ENCODE measurements at places on chromosomes 6 and 20.

DNA sequence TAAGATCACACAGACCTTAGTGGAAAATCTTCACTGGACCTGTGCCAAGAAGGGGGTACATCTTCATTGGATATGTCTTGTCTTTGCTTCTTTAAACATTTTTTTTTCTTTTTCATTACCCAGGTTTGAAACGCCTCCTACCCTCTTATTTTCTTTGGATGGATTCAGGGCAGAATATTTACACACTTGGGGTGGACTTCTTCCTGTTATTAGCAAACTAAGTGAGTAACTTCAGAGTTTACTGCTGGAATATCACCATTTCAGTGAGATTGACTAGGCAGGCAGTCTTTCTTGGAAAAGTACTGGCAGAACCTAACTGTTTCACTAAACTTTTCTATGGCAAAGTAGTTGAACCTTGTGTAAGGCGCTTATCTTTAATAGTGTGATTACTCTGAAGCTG is 47.0 kb downstream of the ENPP1 start:
- DNase-seq: no peak

DNA sequence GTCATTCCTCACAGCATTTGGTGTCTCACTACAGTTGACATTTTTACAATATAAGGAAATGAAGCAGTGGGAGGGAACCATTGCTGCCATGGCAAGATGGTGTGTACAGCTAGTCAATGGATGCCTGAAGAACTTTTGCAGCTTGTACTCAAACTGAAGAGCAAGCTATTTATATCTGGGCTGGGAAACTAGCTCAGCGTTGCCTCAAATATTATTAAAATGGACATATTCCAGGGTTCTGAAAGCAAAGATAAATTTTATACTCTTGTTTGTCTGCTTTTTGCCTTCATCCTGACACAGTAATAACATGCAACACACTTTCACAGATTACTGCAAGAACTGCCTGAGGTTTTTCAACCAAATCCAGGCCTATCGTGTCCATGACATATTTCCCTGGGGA is 156.4 kb upstream of the COL21A1 start:
- DNase-seq: no peak

GRCh38 chr6:14095437-14095836 is 22.1 kb upstream of the CD83 start:
- DNase-seq: no peak

DNA sequence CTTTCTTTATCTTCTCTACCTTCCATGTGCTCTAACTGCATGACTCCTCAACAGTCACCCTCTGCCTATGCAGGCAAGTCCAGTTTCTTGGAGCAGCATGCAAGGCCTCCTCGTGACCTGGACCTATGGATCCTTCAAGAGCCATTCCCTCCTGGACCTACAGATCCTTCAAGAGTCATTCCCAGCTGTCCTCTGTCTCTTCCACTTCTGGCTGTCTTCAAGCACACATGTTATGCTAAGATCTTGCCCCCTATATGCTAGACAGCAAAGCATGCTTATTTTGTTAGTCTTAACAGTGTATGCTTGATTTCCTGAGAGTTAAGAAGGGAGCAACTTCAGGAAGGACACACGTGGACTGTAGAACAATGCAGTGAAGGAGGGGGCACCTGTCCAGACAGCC is 7.5 kb downstream of the ID4 start:
- no peak for DNase-seq

DNA sequence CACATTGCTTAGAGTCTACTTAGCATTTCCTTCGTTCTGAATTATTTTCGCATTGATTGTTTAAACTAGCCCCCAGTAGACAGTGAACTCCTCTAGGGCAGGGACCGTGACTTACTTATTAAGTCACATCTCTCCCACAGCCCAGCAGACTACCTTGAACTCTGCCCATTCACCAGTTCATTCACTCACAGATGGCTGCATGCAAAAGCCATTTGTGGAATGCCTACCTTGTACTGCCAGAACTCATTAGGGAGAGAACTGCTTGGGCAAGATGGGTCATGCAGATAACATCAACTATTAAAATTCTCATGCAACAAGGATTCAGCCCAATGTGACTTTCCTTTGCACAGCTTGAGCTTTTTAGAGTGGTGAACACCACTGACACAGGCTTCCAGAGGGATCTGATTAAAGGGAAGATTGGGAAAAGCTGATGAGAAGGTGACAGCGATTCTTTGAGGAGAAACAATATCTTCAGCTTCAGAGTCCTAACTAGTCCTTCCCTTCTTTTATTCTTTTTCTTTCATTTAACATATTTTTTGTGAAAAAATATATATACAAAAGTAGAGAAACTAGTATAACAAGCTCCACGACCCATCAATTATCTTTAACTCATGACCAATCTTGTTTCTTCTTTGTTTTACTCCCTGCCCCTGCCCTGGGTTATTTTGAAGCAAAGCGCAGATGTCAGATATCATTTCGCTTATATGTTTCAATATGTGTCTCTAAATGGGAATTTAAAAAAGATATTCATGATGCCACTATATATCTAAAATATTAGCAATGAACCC is 273.9 kb downstream of the CDC5L start:
- no peak for DNase-seq

- DNase-seq: no peak
Observed at GRCh38 chr6:160742090-160742489, 40.0 kb downstream of the PLG start.

DNA sequence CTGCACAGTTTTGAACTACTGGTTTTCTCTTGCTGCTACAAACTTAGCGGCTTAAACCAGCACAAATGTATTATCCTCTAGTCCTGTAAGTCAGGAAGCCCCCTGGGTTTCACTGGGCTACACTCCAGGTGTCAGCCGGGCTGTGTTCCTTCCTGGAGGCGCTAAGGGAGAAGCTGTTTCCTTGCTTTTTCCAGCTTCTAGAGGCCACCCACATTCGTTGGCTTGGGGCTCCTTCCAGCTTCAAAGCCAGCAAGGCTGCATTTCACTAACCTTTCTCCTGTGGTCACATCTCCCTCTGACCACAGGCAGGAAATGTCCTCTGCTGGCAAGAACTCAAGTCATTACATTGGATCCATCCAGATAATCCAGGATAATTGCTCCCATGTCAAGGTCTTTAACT is 350.6 kb upstream of the PLCB4 start:
- DNase-seq: no peak

DNA sequence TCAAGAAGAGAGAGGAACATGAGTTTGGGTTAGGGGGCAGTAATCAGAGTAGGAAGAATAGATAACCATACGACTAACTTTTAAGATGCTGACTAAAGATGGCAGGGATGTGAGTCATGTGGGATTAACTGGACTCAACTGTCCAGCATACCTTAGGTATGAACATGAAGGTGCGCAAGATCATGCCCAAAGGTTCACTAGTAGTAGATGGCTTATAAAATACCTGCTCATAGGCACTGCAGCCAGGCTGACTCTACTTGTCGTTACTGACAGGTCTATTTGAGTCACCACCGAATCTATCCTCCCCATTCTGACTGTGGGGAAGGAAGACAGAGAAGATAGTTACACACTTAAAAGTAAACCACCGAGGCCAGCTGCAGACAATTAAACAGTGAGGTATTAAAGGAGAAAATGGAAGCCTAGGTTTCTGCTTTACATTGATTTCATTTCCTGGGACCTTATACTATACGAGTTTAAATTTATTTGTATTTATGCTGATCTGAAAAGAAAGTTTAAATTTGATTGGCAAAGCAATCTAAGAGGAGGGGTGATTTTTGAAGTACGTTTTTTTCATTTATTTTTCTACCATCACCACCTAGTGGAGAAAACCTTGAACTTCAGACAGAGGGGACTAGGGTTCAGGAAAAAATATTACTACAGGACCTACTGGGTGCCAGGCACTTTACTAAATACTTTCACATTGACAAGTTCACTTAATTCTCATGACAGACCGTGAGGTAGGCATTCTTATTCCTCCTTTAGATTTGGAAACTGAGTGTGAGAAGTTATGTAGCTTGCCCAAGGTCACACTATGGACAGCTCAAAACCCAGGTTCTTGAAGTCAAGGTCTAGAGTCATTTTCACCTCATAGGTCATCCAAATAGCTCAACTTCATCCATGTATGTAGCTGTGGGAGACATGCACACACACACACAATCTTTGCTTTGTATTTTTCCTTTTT is 4.0 kb upstream of the WRNIP1 start:
- DNase-seq: peak; percentile 79

DNA sequence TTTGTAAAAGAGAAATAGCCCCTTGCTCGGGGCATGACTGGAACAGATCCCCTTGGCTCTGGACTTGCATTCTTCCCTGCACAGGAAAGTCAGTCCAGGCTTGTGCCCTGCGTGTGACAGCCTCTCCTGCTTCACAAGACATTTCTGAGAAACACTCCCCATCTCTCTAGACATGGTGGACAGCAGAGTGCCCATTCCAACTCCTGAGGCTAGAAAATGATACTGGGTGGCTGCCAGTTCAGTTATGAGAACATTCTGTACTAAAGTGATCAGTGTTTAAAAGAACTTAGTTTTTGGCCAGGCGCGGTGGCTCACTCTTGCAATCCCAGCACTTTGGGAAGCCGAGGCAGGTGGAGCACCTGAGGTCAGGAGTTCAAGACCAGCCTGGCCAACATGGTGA is 41.3 kb downstream of the TGM3 start:
- no peak for DNase-seq

- no peak for DNase-seq
Observed at GRCh38 chr20:1831606-1832005, 63.6 kb upstream of the SIRPA start.

DNA sequence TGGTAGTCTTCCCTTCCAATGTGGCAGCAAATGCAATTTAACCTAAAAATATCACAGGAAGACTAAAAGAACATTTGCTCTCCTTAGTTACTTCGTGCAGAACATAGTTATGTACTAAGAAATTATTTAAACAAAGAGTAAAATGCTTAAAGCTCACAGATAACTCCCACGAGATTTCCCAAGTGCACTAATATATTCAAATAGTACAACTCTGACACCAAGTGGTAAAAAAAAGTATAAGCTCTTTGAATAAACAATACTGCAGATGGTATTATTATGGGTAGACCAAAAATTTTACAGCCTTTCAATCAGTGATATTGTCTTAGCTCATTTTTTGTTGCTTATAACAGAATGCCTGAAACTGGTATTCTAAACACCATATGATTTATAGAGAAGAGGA is 52.8 kb upstream of the FILIP1 start:
- peak; percentile 48 for DNase-seq

- DNase-seq: no peak
Observed at GRCh38 chr20:45191926-45192325, 14.9 kb upstream of the SEMG1 start.

DNA sequence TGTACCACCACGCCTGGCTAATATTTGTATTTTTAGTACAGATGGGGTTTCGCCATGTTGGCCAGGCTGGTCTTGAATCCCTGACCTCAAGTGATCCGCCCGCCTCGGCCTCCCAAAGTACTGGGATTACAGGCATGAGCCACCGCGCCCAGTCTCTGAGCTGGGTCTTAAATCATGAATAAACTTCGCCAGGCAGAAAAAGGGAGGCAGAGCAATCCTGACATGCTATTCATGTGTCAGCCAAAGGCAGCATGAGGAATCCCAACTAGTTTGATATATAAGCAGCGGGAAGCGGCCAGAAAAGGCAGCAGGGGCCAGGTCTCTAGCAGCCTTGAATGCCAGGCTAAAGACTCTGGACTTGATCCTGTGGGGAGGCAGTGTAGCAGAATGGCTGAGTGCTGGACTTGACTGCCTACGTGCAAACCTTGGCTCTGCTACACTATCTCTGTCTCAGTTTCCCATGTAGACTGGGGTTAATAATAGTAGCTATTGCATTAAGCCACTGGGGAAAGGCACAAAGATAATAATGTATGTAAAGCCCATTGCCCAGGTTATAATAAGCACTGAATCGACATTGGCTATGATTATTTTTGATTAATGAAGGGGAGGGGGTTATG is 1.8 kb downstream of the PROCR start:
- no peak for DNase-seq

GRCh38 chr6:27747637-27748036 is 164.6 kb downstream of the OR2B2 start:
- DNase-seq: no peak

- no peak for DNase-seq
Observed at GRCh38 chr6:2038092-2038491, 207.3 kb downstream of the GMDS start.

- peak; percentile 95 for DNase-seq
Observed at GRCh38 chr6:6712449-6713403, 124.2 kb downstream of the LY86 start.

DNA sequence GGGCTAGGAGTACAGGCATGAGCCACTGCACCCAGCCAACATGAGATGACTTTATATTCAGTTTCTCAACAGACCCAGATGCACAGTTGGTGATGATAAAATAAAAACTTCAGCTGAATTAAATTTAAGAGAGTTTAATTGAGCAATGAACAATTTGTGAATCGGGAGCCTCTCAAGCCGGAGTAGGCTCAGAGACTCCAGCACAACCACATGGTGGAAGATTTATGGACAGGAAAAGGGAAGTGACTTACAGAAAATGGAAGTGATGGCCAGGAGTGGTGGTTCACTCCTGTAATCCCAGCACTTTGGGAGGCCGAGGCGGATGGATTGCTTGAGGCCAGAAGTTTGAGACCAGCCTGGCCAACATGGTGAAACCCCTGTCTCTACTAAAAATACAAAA is 10.4 kb upstream of the BCAS4 start:
- DNase-seq: no peak

- no peak for DNase-seq
Observed at GRCh38 chr6:49516147-49516505, 16.4 kb downstream of the GLYATL3 start.

GRCh38 chr20:4772132-4772531 is 50.4 kb downstream of the PRND start:
- DNase-seq: no peak

- DNase-seq: peak; percentile 68
Observed at GRCh38 chr20:36754656-36755222, 8.8 kb upstream of the NDRG3 start.

GRCh38 chr20:1301031-1301529 is 27.9 kb downstream of the SDCBP2 start:
- DNase-seq: no peak

- DNase-seq: no peak
Observed at GRCh38 chr6:42241915-42242314, 24.3 kb upstream of the MRPS10 start.

GRCh38 chr6:148868314-148868713 is 121.5 kb downstream of the UST start:
- DNase-seq: no peak

- DNase-seq: no peak
Observed at GRCh38 chr6:139647016-139647415, 272.6 kb upstream of the CITED2 start.

DNA sequence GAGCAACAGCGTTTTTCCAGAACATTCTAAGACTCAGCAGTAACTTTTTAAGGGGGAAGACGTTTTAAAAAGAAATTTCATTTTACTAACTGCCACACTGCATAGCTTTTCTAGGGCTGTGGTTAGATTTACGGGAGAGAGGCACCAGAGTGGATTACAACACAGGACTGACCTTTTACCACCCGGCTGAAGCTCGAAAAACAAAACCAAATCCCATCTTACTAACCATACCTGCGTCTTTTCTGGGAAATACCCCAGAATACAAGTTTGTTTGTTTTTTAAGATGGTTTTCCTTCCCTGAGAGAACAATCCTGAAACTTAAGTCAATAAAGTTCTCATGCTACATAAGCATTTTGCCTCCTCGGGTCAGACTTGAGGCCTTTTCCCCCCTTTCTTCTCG is 209.3 kb upstream of the SOX4 start:
- peak; percentile 17 for DNase-seq

GRCh38 chr20:10856237-10857015 is 182.6 kb upstream of the JAG1 start:
- DNase-seq: no peak

- no peak for DNase-seq
Observed at GRCh38 chr6:138512609-138513008, 13.3 kb upstream of the NHSL1 start.

GRCh38 chr20:53829255-53829723 is 235.7 kb upstream of the ZNF217 start:
- DNase-seq: no peak

Measured in AML-193 (cell line).